ENCODE measurements at places on chromosomes 3 and 15. TPM values are rescaled to one million over a fixed set of nuclear protein-coding genes. Genes with fewer than 3 reads are reported as not detected.

Gene GATA2
- total RNA-seq: 64.1 TPM

Gene EIF4A2
- 409 TPM for total RNA-seq

Gene ECE2
- total RNA-seq: not detected

Gene OCA2
- total RNA-seq: 2.7 TPM

Gene KNG1
- total RNA-seq: not detected

Gene CPNE4
- 0.34 TPM for total RNA-seq

Gene CCPG1
- total RNA-seq: 33.5 TPM

Gene CEMIP
- 0.59 TPM for total RNA-seq

Gene SNURF
- 7.0 TPM for total RNA-seq

Gene TEX55
- total RNA-seq: not detected

Gene GHRL
- total RNA-seq: 1.7 TPM

Gene ASB14
- total RNA-seq: 2.1 TPM

Gene LRRC31
- total RNA-seq: 1.7 TPM

Gene MCTP2
- total RNA-seq: 48.6 TPM

Gene MAN2A2
- 219 TPM for total RNA-seq

Gene RASL12
- total RNA-seq: 29.8 TPM

Gene STARD9
- total RNA-seq: 16.0 TPM

Gene NSMCE3
- total RNA-seq: 6.1 TPM

Gene DPP8
- 24.3 TPM for total RNA-seq

Gene C3orf70
- total RNA-seq: 1.0 TPM

Gene EXD1
- not detected for total RNA-seq

Gene APBA2
- total RNA-seq: 3.2 TPM

Gene GP5
- 0.10 TPM for total RNA-seq

Gene DLL4
- 12.6 TPM for total RNA-seq

Gene RTP4
- 4.1 TPM for total RNA-seq

Gene UBAP1L
- 10.5 TPM for total RNA-seq

Gene GCSAM
- total RNA-seq: 0.31 TPM

Gene LRRK1
- 15.0 TPM for total RNA-seq

Gene BSN
- 1.1 TPM for total RNA-seq

Gene CYP19A1
- total RNA-seq: 8.4 TPM

Gene SCN5A
- 0.09 TPM for total RNA-seq

Gene GAP43
- not detected for total RNA-seq

Gene GASK1A
- 9.4 TPM for total RNA-seq

Gene CCR9
- total RNA-seq: not detected

Gene SPG11
- total RNA-seq: 83.6 TPM

Gene SLC12A8
- 6.7 TPM for total RNA-seq

Gene AADACL2
- total RNA-seq: not detected

Gene OXTR
- not detected for total RNA-seq

Gene MNS1
- total RNA-seq: 15.7 TPM

Gene ANKUB1
- total RNA-seq: 3.7 TPM

Gene OR5K2
- not detected for total RNA-seq

Gene ITPKA
- 0.46 TPM for total RNA-seq

Gene C3orf52
- 74.6 TPM for total RNA-seq
